ENCODE measurements at places on chromosomes 1 and 21.
A peak's percentile ranks its signal among the peaks of the same experiment; 100 is the strongest.

DNA sequence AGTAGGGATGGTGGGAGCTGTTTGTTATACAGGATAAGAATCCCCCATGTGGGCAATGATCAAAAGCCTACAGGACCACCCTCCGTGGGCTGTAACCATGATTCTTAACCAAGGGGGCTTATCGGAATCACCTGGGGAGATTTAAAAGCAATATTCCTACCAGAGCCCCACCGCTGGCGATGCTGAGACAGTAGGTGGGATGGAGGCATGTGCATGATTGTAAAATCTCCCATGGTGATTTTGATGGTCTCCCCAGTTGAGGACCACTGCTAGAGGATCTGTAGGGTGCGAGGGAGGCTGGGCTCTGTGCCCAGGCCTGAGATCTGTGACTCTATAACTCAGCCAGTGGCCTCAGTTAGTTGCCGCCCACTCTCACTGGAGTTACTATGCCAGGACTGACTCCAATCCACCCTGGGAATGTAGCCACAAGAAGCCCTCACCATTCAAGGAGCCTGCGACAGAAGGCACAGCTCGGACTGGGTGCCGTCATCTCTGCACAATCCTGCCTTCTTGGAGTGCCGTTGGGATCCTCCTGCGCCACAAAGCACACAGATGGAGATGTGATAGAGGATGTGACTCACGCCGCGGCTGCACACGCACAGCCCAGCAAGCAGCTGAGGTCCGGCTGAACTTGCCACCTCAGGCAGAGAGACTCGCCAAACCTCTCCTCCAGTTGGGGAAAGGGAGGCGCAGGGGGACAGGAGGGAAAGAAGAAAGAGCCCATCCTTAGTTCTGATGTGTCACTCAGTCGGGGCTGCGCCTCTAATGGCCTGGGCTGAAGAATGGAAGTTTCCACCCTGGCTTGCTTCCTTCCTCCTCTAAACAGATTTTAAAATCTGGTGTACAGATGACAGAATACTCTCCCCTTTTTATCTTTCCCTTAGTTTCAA lies 26.5 kb downstream of the AKNAD1 start:
- DNase-seq, result no peak

DNA sequence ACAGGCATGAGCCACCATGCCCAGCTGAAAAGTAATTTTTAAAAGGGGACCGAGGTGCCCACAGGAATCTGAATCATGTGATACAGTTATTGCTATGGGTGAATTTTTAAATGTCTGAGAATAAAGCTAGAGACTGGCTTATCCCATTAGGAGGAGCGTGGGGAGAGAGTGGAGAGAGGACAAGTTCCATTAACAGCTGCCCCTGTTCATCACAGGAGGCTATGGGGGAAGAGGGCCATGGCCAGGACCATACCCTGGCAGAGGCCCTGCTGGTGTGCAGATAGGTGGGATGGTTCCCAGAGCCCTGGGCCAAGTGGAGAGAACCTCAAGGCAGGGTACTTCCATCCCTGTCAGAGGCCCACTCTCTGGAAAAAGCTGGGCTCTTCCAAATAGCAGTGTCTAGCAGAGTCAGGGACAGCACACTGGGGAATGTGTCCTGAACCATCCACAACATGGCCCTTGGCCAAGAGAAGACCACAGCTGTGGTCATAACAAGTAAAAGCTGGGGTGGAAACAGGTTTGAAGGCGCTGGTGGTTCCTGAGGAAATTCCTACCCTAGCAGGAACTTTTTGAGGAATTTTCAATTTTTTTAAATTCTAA lies 13.7 kb upstream of the ZNF691 start:
- DNase-seq, result no peak

GRCh38 chr1:101145449-101145820 lies 91.4 kb upstream of the S1PR1 start:
- no peak for DNase-seq

GRCh38 chr1:32500387-32501209 lies 35.7 kb downstream of the ZBTB8B start:
- DNase-seq, result peak; percentile 79

DNA sequence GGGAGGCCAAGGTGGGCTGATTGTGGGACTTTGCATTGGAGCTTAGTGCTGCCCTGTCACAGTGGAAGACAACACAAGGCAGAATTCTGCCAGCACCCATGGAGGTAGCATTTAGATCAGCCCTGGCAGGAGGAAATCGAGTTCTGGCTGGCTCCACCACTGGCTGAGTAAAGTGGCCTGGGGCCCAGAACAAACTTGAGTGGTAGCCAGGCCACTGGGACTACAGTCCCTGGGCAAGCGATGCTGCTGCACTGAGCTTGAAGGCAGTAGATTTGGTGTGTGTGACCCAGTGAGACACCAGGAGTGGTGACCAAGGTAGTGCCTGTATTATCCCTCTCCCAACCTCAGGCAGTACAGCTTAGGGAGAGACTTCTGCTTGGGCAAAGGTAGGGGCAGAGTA lies 22.5 kb upstream of the UHMK1 start:
- no peak for DNase-seq

GRCh38 chr1:95578462-95578861 lies 344.5 kb downstream of the RWDD3 start:
- DNase-seq, result no peak

DNA sequence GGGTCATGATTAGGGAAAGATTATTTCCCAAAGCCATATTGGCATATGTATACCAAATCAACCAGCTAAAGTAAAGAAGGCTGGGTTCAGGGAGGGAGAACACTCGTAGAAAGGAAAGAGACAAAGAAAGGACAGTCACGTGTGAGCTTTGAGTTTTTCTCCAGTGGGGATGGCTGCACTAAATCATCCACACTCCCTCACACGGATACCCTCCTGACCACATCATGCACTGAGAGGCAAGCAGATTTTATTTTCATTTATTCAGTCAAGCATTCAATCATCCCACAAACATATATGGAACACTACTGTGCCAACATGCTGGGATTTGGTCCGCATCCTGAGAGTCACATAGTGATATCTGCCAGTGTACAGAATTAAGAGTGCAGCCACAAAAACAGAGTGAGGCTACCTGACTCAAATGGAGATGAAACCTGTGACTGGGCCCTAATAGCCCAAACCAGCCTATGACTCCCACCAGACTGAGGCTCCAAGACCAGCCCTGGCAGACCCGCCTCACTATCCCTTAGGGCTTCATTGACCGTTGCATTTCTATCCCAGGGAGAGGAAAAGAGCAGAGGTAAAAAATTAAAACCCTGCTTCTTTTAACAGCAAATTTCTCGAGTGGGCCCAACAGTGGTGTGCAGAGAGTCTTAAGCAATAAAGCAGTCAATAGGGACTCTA lies 155.9 kb downstream of the BARHL2 start:
- DNase-seq, result no peak

DNA sequence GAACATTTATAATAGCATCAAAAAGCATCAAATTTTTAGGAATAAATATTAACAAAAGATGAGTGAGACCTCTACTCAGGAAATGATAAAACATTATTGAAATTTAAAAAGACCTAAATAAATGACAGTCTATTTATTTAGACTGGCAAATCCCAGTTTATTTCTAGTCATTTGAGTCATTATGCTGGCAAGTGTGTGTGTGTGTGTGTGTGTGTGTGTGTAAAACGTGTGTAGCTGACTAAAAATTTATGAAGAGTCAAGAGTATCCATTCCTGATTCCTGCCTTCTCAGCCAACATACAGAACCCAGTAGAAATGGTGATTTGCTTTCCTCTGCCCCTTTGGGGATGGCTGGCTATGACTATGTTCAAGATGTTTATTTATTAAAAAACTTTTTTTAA lies 46.2 kb downstream of the OSBPL9 start:
- DNase-seq, result no peak

GRCh38 chr1:175633801-175634200 lies 109.6 kb downstream of the TNR start:
- no peak for DNase-seq

DNA sequence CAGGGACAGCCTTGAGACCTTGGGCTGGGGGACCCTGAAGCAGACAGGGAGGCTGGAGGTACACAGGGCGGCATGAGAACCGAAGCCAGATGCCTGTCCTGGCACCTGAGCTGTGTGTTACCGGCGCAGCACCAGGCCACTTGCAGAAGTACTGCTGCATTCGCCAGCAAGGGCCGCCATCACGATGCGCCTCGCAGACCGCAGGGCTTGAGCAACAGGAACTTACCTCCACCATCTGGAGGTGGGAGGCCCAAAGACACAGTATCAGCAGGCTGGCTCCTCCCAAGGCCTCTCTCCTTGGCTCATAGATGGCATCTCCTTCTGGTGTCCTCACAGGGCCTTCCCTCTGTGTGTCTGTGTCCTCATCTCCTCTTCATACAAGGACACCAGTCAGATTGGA lies 90.1 kb downstream of the PRDM16 start:
- no peak for DNase-seq

- peak; percentile 46 for DNase-seq
Measured at GRCh38 chr1:107920561-107920960, 44.4 kb downstream of the VAV3 start.

DNA sequence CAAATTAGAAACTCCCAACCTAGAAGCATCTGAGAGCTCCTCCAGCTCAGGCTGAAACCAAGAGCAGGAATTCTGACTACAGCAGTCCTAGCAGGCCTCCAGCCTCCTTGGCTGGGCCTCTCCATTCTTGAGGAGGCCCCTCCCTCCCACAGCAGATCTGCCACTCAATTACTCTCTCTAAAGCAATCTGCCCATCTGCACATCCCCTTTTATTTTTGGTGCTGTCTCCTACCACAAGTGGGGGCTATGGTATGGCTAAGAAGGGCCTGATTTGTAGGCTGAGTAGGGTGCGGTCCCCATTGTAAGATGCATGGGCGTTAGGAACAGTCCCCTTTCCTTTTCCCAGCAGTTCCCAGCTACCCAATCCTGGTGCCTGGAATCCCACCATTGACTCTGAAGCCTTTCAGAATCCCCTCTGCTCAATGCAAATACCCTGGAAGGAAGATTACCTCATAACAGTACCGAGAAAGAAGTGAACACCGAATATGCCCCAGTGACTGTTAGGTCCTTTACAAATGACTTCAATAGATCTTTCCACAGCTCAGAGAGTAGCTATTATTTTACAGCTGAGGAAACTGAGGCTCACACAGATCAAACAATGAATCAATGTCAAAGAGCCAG lies 11.6 kb upstream of the TTC39A start:
- DNase-seq, result peak; percentile 67

- DNase-seq, result no peak
Measured at GRCh38 chr1:41712081-41712480, 206.6 kb downstream of the HIVEP3 start.

GRCh38 chr21:23218667-23219066 lies 2220.5 kb downstream of the NCAM2 start:
- DNase-seq, result no peak

DNA sequence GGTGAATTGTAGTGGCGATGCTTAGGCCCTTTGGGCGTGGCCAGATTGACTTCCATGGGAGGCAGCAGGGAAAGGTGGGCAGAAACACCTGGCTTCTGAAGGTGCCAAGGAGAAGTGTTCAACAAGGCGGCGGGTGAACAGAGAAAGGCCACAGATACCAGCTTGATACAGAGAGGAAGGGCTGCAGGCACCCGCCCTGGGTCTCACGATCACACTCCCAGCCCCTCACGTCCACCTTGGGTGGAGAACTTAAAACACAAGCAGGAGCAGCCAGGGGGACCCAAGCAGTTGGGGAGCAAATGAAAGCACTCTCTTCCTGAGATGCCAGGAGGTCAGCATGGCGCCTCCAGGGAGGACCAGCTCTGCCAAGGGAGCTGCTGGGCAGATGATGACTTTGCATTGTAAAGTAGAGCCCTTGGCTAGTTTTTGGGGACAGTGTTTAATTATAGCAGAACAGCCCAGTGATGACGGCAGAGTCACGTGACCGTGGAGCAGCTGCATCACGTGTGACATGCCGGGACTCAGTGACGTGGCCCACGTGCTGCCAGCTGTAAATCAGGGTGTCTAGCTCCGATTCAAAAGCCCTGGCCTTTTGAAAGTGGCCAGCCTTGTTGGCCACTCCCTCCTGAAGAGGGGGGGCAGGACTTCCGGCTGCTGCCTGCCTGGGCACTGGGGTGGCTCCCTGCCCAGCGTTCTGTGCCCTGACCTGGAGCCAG lies 19.0 kb downstream of the SLC37A1 start:
- DNase-seq, result no peak

DNA sequence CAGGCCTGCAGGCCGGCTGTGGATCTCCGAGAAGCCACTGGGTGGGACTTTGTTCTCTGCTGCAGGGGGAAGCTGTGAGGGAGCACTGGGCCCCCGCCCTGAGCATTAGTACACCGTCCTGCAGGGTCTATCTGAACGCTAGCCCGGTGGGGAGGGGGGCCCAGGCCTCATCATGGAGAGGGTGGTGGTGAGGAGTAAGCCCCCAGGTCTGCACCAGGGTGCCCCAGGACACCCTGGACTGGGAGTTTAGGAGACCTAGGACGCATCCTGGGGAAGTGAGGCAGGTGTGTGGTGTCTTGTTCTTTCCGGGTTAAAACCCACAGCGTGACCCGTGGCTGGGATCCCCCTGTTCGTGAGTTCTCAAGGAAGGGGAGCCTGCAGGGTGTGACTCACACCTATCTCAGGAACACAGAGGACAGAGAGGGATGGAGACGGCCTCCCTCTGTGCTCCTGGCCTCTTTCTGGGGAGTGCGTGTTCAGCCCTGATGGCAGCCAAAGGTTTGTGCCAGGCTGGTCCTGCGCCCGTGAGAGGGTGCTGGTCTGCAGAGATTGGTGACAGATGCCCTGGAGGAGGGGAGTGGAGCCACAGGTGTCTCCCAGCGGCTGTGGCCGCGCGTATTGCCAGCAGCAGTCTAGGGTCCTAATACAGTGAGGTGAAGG lies 44.8 kb downstream of the AGPAT3 start:
- no peak for DNase-seq

- DNase-seq, result peak; percentile 43
Measured at GRCh38 chr1:26530410-26530894, 891 bp downstream of the RPS6KA1 start.

DNA sequence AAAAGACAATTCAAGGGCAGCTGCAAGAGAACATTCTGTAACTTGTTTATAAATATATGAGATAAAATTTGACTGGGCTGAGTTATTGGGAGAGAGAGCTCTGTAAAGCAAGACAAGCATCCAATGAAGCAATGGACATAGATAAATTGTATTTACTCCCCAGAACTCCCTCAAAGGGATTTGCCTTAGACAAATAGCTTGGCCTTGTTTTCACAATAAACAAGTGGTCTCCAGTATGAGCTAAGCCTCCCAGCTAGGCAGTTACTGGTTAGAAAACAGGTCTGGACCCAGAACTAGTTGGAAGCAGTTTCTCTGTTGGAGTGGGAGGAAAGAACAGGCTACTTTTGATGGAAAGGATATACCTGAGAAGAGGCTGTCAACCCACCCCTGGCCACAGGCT lies 25.2 kb upstream of the SUCO start:
- no peak for DNase-seq

GRCh38 chr1:33282791-33283190 lies 26.5 kb downstream of the ZNF362 start:
- DNase-seq, result no peak

GRCh38 chr1:78038071-78038470 lies 7.7 kb upstream of the GIPC2 start:
- DNase-seq, result no peak

DNA sequence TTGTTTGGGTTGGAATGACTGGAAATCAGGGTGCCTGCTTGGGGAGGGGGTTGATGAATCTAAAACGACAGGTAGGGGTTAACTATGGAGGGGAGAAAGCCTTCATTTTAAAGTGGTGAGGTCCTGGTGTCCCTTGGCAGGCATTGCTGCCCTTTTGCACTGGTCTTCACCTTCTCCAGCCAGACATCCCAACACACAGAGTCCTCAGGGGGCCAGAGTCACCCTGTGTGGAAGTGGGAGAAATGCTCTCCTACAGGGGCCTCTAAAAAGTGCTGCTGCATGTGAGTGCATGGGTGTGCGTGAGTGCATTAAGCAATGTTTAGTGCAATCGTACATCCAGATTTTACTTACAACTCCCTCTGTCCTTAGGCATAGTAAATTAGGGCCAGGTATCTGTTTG lies 39.0 kb downstream of the TEX35 start:
- no peak for DNase-seq

All from hematopoietic multipotent progenitor cell treated with erythropoietin and hydrocortisone succinate and interleukin-3 and kit ligand, for 6 days (in vitro differentiated cells).